ENCODE measurements at places on chromosomes 6 and 20.

GRCh38 chr6:150899231-150899630 lies 33.7 kb downstream of the MTHFD1L start:
- no peak for DNase-seq

- DNase-seq = peak; percentile 75
Measured at GRCh38 chr6:148455674-148456558, 113.3 kb downstream of the SASH1 start.

DNA sequence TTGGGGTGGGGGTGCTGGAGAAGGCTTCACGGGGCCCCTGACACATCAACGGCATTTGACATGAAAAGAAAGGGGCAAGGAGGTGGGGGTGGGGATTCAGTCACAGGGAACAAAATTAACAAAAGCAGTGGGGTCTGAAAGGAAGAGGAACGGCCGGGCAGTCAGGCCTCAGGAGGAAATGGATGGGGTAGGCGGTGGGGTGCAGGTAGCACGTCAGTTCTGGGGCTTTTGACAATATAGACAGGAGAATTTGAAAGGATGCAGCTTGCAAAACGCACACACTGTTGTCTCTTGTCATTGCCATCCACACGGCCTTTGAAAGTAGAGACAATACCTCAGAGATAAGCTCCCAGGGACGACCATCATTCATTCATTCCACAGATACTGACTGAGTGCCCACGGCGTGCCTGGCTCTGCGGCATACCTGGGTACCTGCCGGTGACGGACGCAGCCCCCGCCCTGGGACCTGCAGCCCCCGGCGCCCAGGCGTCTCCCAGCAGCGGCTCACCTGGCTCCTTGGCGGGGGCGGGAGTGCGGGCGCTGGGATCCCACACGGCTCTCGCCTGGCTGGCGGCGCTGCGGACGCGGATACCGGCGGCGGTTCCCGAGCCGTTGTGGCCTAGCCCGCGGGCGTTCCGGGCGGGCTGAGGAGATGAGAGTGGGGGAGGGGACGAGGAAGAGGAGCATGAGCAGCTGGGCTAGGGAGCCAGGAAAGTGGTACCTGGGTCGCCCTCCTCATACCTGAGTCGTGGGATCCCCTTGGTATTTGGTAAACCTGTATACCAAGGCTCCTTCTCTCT lies at the start of gene SLC26A8:
Gene SLC26A8, minus strand, starts transcription at position 646 of the 800 bp plus-strand sequence. CDS start 4,934 bp downstream, outside the sequence.
- DNase-seq = no peak

DNA sequence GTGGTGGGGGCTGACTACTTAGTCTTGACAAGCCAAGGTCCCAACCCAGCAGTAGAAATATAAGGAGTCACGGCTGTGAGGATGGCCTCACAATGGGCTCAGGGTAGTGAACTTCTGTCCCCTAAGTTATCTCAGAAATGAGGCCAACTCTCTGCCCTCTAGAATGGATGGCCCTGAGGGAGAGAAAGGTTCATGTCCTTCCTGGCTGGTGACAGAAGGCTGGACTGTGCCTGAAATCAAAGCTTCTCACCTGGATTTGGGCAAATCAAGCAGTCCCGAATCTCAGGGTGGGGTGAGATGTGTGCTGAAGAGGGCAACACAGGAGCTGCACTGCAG lies 12.7 kb downstream of the RRP36 start:
- no peak for DNase-seq

- no peak for DNase-seq
Measured at GRCh38 chr20:10521068-10521831, 86.1 kb downstream of the SLX4IP start.

All from vagina (tissue), 2 donors.